ENCODE measurements at places on chromosomes 5 and 9.

DNA sequence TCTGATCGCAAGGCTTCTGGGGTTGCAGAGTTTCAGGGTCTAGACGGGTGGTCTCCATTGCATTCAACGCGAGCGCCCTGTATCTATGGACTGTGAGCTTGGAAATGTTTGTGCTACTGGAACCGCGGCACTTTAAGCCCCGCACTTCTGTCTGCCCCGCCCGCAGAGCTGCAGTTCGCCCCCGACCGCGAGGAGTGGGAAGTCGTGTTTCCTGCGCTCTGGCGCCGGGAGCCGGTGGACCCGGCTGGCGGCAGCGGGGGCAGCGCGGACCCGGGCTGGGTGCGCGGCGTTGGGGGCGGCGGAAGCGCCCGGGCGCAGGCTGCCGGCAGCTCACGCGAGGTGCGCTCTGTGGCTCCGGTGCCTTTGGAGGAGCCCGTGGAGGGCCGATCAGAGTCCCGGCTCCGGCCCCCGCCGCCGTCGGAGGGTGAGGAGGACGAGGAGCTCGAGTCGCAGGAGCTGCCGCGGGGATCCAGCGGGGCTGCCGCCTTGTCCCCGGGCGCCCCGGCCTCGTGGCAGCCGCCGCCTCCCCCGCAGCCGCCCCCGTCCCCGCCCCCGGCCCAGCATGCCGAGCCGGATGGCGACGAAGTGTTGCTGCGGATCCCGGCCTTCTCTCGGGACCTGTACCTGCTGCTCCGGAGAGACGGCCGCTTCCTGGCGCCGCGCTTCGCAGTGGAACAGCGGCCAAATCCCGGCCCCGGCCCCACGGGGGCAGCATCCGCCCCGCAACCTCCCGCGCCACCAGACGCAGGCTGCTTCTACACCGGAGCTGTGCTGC is 1.0 kb downstream of the ADAMTS19 start:
- DNase-seq = peak; percentile 36

GRCh38 chr9:8864545-8864896 is 1064.9 kb upstream of the DMAC1 start:
- no peak for DNase-seq

- DNase-seq = no peak
Observed at GRCh38 chr9:123552530-123552929, 196.5 kb downstream of the CRB2 start.

- DNase-seq = no peak
Observed at GRCh38 chr5:164608507-164608906, 1103.1 kb downstream of the MAT2B start.

- DNase-seq = peak; percentile 39
Observed at GRCh38 chr9:110900456-110900855, 137.8 kb downstream of the LPAR1 start.

GRCh38 chr5:143401227-143402016 is 2.1 kb downstream of the NR3C1 start:
- no peak for DNase-seq

GRCh38 chr5:171657473-171657872 is 128.1 kb upstream of the SMIM23 start:
- DNase-seq = peak; percentile 59

GRCh38 chr5:173238312-173239232 is 3.6 kb upstream of the NKX2-5 start:
- DNase-seq = no peak

GRCh38 chr9:70656281-70656680 is 241.8 kb upstream of the KLF9 start:
- no peak for DNase-seq

DNA sequence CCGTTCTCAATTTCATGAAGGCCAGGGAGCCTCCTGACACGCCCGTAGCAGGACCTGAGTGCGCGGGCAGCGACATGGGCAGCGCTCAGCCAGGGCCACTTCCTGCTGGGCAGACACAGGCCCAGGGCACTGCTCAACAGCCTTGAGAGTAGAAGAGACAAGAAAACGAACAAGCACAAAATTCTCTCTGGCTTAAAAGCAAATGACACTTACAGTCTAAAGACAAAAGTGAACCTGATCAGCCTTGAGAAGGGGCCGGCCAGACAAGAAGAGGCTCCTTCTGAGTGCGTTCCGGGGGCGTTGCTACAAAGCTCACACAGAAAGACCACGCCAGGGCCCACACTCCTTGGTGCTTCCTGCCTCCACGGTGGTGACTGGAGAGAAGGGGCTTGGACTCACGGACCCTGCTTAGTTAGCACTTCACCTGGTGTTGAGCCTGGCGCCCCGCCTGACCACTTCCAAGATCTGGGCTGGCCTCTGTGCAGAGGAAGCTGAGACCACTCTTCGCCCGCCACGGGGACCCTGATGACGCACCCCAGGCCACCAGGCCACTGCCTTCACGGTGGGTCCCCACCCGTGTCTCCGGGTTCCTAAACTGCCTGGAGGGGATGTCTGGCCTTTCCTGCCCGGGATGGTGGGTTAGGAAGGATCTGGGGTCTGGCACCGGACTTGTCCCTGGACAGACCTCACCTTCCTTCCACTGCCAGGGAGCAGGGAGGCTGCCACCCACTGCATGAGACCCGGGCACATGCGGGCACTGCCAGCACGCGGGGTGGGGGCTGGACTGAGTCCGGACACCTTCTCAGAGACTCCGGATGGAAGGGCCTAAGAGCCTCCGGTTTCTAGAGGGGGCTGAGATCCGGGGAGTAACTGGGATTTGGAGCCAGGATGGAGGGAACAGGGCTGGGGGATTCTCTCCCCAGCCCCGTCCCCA is 1.3 kb downstream of the SLC12A7 start:
- no peak for DNase-seq

DNA sequence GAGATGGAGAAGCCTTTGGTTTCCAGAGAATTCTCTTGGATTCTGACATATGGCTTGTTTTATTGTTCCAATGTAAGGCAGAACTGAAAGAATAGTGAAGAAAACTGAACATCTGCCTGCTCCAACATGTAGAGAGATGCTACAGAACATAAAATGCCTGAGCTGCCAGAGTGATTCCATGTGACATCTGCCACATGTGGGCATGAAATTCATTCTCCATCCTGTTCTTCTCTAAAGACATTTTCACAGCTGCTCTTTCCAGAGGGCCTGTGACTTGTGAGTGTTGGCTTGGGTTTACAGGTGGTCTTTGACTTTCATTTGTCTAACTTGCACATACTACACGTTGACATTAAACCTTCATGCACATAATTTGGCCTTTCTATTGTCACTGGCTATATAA is 33.7 kb upstream of the TXN start:
- DNase-seq = no peak

- peak; percentile 93 for DNase-seq
Observed at GRCh38 chr9:38035873-38036272, 33.2 kb downstream of the SHB start.

- no peak for DNase-seq
Observed at GRCh38 chr9:121185178-121185745, 16.4 kb downstream of the RAB14 start.

- DNase-seq = peak; percentile 87
Observed at GRCh38 chr5:16539169-16539666, 73.6 kb upstream of the ZNF622 start.

DNA sequence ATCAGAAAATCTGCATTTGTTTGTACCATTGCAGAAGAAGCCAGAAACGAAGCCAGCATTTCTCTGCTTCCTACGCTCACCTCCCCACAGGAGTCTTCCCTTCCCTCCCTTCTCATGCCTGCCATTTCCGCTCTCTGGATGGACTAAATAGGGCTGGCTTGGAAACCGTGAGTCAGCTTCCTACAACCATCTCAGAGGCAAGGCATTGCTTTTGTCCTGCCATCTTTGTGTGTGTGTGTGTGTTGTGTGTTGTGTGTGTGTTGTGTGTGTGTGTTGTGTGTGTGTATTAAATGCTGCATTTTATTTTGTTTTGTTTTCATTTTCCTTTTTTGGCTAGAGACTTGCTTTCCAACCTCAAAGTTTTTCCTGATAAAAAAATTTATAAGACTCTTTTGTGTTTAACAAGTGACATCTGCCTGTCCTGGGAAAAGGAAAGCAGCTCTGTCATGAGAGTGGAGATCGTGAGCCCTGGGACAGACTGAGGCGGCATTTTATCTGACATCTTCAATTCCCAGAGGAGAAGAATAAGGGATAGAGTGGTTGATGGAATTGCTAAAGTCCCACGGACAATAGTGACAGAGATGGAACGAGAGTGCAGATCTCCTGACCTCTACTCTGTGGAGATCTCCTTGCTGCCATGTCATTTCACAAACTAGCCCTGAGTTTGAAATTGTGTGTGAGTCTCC is 7.5 kb upstream of the EGFLAM start:
- no peak for DNase-seq

DNA sequence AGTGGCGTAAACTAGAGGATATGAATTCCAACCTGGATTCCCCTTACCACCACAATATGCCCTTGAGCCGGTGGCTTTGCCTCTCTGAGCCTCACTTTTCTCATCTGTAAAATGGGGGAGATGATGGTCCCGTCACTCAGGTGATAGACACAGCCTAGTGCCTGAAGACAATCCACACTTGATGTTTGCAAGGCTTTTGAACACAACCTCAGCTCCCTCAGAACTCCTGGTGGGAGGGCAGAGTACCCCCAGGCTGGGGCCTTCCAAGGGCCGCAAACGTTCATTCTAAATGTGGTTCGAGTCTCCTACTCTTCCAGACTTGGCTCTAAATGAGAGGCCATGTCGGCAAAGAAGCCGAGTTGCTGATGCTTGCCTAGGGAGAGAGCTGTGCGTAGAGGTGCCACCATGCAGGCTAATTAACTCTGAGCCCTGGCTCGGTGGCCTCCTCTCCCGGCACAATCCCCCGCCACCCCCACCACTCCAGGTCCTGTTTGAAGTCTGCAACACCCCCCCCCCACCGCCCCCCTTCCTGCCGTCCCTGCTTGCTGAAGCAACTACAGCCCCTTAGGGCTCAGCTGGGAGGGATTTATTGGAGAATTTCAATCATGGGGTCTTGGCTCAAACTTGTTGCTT is 97.7 kb upstream of the LMX1B start:
- no peak for DNase-seq

GRCh38 chr5:148368299-148368698 is 15.5 kb upstream of the FBXO38 start:
- no peak for DNase-seq

- peak; percentile 79 for DNase-seq
Observed at GRCh38 chr9:69981686-69982445, 61.8 kb upstream of the MAMDC2 start.

GRCh38 chr5:137401946-137402345 is 97.2 kb downstream of the SPOCK1 start:
- DNase-seq = no peak

DNA sequence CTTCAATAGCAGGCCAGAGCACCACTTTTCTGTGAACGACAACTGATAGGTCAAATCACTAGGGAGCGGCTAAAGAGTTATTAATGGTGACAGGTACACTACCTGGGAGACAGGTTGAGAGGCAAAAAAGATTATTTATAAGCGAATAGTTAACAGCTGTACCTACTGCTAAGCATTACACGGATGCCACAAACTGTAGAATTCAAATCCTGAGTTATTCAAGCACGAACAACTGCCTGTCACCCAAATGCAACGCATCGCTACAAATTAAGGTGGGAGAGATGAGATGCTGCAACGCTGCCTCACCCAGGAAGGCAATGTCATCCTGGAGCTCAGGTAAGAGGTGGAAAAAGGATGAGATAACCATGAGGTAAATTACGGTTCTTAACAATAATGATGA is 342.9 kb downstream of the BNC2 start:
- DNase-seq = no peak

- DNase-seq = no peak
Observed at GRCh38 chr9:2403701-2404100, 217.9 kb upstream of the VLDLR start.

DNA sequence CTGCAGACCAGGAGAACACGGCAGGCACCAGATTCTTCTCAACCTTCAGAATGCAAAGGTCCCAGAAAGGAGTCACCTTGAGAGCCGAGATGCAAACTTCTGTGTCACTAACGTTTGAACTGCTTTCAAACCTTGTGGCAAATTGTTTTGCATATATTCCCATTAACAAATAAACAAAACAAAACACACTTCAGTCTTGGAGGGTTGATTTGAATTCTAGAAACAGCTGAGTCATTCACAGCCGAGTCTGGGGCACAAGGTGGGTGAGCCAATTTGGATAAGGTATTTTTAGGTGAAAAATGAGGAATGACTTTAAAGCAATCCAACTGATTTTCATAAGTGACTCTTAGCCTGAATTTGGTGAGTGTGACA is 38.8 kb upstream of the ANKRD33B start:
- no peak for DNase-seq

DNA sequence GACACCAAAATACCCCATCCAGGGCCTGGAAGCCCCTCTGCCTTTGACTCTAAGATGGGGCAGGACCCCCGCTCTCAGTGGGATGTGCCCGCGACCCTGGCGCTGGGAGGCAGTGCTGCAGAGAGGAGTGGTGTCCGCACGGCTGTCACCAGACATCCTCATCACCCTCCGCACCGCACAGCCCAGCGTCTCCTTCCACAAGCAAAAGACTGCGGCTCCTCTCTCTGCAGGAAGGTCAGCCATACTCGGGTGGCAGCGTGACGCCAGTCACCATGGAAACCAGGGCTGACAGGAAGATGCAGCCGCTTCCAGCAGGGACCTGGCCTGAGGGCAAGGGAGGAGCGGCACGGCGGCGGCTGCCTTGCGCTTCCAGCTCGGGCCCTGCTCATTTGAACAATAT is 17.1 kb upstream of the SLC6A3 start:
- DNase-seq = no peak

DNA sequence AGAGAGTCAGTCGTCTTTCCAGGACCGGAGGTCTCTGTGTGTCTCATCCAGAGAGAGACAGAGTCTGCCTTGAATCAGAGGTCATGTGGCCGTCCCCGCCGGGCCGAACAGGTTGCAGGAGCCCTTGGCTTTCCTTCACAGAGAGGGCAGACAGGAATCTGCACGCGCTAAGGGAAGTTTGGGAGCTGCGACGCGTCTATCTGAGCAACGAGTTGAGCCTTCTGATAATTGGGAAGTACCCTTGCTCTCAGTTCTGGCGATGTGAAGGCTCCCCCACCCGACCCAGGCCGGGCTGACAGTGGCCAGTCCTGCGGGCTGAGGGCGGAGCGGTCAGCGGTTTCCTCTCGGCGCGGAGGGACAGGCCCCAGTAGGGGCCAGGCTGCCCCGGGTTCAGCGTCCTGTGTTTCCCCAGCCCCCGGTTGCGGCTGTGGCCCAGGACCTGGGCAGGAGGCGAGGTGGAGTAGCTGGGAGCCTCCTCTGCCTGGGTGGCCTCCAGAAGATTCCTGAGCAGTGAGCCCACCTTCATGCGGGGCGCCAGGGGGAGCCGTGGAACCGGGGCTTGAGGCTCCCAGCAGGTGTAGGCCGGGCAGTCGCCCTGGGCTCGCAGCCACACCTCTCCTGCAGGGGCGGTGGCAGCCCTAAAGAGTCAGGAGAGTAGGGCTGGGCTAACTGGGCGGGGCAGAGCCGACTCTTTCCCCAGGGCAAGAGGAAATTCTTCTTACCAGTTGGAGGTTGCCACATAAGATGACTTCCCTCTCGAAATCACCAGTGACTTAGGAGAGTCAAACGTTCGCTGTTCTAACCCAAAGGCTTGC is 13.9 kb downstream of the NR2F1 start:
- DNase-seq = no peak

DNA sequence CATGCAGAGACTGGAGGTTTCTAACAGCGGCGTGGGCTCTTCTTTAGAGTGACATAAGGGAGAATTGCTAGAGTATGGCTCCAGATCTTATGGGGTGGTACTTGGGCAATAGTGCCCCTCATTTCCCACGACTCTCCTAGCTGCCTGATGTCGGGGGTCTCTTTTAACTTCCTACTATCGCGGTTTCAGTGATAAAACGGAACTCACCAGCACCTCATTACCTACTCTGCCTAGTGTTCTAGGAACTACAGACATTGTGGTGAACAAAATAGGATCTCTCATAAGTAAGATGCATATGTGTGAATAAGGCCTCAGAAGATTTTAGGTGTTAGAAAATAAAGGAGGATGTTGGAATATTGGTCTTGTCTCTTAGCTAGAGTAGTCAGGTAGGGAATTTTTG is 1.1 kb downstream of the ICE1 start:
- no peak for DNase-seq

- no peak for DNase-seq
Observed at GRCh38 chr5:11801061-11801460, 103.2 kb downstream of the CTNND2 start.

All from fibroblast of skin of right biceps (primary cell).